ENCODE measurements at places on chromosomes 12 and 14.

GRCh38 chr12:24491968-24492367, 456.9 kb downstream of the BCAT1 start:
- DNase-seq = no peak

DNA sequence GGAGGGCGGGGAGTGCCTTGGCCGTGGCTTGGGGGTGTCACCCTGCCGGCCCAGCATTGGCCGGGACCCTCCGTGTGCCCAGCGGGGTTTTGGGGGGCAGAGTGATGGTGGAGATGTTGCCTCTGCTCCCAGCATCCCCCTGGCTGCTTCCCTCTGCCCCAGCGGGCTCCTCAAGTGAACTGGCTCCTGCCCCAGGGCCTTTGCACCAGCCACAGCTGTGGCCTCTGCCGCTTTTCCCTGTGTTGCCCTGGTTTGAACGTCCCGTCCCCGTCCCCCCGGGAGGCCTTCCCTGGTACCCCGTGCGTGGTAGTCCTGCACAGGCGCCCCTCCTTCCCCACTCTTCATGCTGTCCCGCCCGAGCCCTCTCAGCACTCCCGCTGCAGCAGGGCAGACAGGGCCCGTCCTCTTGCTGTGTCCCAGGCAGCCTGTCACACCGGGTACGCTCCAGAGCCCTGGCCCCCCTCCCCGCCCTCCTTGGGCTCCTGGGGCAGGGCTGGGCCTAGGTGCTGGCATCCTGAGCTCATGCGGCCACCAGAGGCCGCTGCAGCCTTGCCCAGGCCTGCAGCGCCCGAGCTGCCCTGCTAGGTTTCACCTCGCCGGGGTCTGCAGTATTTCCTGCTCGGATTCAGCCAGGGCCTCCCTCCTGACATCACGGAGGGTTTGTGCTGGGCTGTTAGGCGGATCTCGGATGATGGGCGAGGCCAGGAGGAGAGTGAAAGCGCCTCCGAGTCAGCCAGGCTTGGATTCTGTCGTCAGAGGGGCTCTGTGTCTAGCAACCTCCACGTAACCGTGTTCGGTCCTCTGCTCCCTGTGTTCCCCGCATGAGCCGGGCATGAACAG, 9.5 kb downstream of the NOC4L start:
- peak; percentile 35 for DNase-seq

- no peak for DNase-seq
Measured at GRCh38 chr12:91001306-91001705, 3.5 kb downstream of the EPYC start.

GRCh38 chr12:124380796-124381455, 86.0 kb downstream of the RFLNA start:
- DNase-seq = no peak

- DNase-seq = no peak
Measured at GRCh38 chr12:56248711-56249110, 9.5 kb downstream of the ANKRD52 start.

GRCh38 chr14:51443195-51444018, 203.4 kb downstream of the TMX1 start:
- no peak for DNase-seq

DNA sequence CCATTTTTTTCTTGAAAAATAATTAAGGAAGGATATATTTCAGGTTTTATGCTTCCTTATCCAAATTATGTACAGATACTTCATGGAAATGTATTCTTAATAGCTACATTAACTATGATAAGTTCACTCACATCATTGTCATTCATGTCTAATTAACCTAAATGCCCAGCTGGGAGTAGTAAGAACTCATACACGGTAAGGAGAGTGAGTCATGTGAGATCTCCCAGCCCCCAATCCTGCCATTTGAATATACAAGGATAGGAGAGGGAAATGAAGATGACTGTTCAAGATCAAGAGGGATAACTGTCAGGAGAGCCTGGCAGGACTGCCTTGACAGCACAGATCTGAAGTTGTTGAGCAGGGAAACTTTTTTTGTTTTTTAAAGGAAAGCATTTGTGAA, 343.4 kb upstream of the USP15 start:
- no peak for DNase-seq

DNA sequence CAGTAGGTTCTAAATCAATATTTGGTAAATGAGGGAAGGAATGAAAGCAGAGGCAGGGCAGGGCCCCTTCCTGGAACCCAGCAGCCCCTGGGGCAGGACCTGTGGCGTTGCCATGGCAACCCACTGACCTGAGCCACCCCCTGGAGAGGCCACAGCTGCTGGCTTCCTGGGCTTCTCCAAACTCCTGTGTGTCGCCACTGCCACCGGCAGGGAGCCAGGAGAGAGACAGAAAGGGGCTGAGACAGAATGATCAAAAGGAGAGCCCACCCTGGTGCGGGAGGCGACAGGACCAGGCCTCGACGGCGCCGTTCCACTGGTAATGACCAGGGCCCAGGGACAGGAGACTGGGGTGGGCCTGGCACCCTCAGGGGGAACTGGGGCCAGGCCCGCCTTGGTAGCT, 18.2 kb downstream of the RFX4 start:
- DNase-seq = no peak
